ENCODE measurements at places on chromosomes 12 and 14. TPM values are rescaled to one million over a fixed set of nuclear protein-coding genes. Genes with fewer than 3 reads are reported as not detected.

GRCh38 chr12:132323171-132324010 lies 6.0 kb downstream of the GALNT9 start:
- no peak for DNase-seq

- DNase-seq, result no peak
These were observed 45.3 kb downstream of the R3HDM2 start for GRCh38 chr12:57385586-57385985.

GRCh38 chr12:63151623-63152320 lies 771 bp upstream of the AVPR1A start:
- DNase-seq, result peak; percentile 51

DNA sequence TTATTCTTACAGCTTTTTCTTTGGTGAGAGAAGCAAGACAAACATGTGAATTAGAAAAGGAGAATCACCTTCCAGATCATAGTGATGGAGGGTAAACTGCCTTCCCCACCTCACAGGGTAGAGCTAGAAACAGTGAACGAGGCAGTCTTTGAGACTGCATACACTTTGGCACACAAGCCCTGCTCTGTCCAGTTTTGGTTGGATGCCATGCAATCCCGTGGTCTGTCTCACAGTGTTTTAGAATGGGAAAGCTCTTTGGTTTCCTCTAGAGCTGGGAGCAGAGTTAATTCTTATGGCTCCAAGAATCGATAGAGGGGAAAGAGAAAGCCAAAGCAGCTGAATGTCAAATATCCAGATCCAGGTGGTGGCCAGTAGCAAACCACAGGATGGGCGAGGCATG lies 21.9 kb downstream of the TDP1 start:
- DNase-seq, result no peak

- DNase-seq, result no peak
These were observed 106.2 kb upstream of the MAX start for GRCh38 chr14:65208548-65208947.

GRCh38 chr12:43044241-43044640 lies 454.7 kb upstream of the PRICKLE1 start:
- DNase-seq, result no peak

DNA sequence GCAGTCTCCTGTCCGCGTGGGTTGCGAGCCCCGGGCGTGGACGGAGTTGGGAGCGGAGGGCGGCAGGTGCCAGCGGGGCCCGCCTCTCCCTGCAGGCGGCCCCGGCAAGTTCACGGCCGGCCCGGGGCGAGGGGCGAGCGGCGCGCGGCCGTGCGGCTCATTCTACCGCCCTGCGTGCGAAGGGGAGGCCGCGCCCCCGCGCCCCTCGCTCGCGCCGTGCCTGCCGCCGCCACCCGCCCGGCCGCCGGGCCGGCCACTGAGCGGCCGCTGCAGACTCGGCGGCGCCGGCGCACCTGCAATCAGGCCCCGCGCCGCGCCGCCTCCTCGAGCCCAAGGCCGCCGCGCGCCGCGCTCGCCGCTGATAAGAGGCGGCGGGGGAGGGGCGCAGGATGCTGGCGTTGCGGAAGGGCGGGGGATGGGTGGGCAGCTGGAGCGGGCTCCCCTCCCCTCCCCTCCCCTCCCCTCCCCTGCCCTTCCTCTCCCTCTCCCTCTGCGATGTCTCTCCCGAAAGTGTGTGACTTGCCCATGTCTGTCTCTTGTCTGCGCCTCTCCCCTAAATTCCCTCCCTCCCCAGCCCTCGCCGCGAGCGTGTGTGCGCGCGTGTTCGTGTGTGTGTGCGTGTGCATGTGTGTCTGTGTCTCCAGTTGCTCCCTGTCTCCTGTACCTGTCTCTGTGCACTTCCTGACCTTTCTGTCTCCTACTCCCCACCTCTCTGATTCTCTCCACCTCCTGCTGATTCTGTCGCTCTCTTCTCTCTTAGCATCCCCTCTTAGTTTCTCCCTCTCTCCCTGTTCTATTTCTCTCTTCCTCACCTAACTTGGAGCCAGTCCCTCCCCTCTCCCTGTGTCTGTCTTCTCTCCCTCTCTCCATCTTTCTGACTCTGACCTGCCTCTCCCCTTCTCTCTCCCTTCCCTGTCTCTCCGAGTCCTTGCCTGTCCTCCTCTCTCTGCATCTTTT lies 768.1 kb upstream of the TBX3 start:
- DNase-seq, result no peak

DNA sequence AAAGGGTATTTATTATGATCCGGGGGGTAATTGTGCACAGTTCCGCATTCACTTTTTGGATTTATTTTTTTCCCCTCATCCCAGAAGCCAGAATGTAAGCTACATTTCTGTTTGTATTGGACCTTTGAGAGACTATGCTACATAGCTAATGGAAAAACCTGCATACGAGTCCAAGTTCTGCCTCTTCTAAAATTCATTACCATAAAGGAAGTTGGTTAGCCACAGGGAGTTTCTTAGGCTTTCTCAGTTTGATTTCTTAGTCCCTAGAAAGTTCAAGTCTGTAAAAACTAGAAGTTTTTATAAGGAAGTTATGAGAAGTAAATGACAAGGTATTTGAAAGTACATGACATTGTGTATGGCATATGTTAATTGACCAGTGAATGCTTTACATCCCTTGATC lies 138.7 kb downstream of the PDE3A start:
- DNase-seq, result no peak

DNA sequence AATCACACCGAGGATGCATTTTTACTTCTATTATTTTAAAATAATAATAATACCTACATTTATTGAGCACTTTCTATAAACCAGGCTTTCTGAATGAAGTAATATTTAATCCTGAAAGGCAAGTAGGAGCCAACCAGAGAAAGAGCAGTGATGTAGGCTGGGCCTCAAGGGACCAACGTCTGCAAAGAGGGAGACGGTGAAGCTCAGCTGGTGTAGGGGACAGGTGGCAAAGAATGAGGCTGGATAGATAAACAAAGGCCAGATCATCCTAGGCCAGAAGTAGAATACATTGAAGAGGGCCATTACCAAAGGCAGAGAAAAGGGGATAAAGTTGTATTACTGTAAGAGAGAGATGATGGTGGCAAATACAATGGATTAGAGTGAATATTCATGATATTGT lies 810 bp upstream of the TMBIM4 start:
- no peak for DNase-seq

- no peak for DNase-seq
These were observed 15.1 kb upstream of the SLC38A2 start for GRCh38 chr12:46387670-46388069.

- no peak for DNase-seq
These were observed 24.2 kb downstream of the NINJ2 start for GRCh38 chr12:638953-639557.

DNA sequence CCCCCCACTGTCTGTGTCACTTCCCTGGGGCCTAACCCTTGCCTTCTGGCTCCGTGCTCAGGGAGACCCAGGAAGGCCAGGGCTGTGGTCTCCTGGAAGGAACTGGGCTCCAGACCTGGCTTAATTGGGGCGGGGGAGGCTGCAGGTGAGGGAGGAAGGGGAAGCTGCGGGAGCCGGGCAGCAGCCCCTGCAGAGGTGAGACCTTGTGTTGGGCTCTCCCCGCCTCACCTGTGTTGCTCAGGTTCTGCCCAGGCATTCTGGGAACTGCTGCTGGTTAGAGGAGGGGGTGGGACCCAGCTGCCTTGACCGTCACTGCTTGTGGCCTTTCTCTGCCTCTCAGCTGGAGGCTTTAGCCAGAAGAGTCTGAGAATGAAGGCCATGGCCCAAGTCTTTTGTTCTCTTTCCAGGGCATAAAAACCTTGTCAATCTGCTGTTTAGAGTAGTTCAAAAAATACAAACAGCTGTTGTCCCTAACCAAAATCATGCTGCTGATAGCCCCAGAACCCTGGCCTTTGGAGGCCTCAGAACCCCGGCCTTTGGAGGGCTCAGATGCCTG lies 247.6 kb downstream of the CHST11 start:
- no peak for DNase-seq

DNA sequence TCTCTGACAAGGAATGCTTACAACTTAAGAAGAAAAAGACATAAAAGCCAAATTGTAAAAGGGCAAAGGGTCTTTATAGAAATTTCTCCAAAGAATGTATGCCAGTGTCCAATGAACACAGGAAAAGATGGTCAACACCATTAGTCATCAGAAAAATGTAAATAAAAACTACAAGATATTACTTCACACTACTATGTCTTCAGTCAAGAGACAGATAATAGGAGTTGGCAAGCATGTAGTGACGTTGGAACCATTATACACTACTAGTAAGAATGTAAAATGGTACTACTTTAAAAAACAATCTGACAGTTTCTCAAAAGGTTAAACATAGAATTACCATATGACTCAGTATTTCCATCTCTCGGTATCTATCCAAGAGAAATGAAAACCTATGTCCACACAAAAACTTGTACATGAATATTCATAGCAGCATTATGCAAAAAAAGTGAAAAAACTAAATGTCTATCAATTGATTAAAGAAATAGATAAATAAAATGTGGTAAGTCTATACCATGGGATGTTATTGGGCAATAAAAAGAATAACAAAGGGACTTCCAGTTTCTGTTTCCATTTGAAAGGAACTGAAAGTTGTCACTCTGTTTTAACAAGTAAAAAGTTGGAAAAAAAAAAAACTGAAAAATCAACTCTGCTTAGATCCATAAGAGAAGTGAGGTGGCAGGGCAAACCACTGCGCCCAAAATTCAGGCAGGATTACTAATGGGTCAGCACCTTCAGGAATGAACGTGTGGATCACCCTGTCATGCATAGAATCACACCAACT lies 69.8 kb downstream of the ALG10B start:
- no peak for DNase-seq

DNA sequence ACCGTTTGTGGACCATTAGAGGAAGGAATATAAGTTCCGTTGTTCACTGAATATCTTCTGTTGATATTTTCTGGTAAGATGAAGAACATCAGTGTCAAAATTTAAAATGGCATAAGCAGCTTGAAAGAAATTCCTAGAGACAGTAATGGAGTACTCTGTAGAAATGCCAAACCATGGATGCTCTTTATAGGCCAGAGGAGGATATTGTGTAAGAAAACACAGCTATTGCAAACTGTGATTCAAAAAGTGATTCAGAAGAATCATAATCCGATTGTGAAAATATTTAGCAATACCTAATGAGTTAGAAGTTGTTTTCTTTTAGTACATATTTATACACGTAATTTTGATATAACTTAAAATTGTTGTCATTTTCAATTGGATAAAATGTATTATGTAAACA lies 102.8 kb downstream of the SLC16A7 start:
- no peak for DNase-seq

DNA sequence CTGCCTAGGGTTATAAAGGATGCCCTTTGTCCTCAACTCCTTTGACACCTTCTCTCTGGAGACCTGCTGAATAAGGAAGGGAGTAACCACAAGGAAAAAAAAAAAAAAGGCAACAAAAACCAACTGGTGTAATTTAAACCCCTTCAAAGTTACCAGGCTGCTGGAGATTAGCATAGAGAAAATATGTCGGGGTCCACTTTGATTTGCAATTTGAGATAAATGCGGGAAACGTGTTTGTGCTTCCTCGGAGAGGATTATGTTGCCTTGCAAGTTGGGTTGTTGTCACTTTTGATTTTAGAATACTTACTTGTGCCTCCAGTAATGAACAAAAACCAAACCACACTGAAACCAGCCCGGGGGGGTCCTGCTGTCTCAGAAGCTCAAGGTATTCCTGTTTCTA lies 200.2 kb upstream of the MYL2 start:
- no peak for DNase-seq

- DNase-seq, result no peak
These were observed 59.5 kb downstream of the SCARB1 start for GRCh38 chr12:124804011-124804621.

- DNase-seq, result no peak
These were observed 203.4 kb upstream of the FOXN3 start for GRCh38 chr14:89620436-89620835.

- no peak for DNase-seq
These were observed 479.7 kb upstream of the TBX3 start for GRCh38 chr12:115163710-115164109.

GRCh38 chr14:35342489-35343010 lies 50.4 kb downstream of the PSMA6 start:
- peak; percentile 69 for DNase-seq

DNA sequence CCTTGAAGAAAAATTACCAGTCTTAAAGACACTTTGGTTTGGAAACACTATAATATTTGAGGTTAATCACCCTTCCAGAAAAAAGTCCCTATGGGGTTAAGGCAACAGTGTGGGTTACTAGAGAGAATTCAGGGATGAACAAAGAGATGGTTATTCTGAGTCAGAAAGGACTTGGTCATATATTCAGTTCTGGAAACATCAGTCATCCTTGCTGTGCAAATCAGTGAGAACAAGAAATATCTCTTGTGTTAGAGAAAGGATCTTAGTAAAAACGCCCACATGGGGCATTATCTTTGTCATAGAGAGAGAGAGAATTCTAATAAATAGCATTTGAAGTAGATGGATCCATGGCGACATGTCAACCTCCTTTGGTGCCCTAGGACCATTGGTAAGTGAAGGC lies 59.4 kb upstream of the E2F7 start:
- no peak for DNase-seq

The CCNK gene
- total RNA-seq, result 62.5 TPM

The FSCB gene
- 0.49 TPM for total RNA-seq

The OR6C70 gene
- not detected for total RNA-seq

The KRT2 gene
- not detected for total RNA-seq

The PDE3A gene
- total RNA-seq, result 6.5 TPM

The CAND1 gene
- 141 TPM for total RNA-seq

The SIRT4 gene
- not detected for total RNA-seq

The JPH4 gene
- total RNA-seq, result 5.3 TPM

The POTEM gene
- not detected for total RNA-seq

The CCDC198 gene
- total RNA-seq, result 28.3 TPM

The OTOGL gene
- 0.57 TPM for total RNA-seq

The SERPINA12 gene
- not detected for total RNA-seq

The SLC6A13 gene
- total RNA-seq, result not detected

The C2CD5 gene
- total RNA-seq, result 53.5 TPM

The DAO gene
- not detected for total RNA-seq
